CD8-positive, alpha-beta memory T cell (primary cell): ENCODE measurements at places on chromosomes 2 and 18. TPM values are rescaled to one million over a fixed set of nuclear protein-coding genes. Genes with fewer than 3 reads are reported as not detected.

DNA sequence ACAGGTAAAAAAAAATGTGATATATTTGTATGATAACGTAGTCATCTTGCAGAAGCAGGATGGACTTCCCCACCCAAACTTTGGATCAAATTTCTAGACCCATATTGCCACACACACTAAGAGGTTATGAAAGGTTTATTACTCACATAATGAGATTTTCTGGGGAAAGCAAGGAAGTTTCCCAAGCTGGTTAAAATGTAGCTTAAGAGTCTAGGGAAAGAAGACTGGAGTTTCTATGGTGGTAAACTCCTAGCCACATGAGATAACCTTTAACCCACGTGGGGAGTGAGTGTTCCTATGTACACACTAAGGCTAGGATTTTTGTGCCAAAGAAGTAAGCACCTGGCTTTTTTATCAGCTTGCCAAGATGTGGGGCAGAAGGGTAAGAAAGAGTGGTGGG lies 335.7 kb upstream of the UBE2E3 start:
- DNase-seq: no peak

GRCh38 chr18:50127516-50128210 lies 67.3 kb downstream of the MYO5B start:
- no peak for DNase-seq

Gene UGT1A6
- total RNA-seq: not detected

DNA sequence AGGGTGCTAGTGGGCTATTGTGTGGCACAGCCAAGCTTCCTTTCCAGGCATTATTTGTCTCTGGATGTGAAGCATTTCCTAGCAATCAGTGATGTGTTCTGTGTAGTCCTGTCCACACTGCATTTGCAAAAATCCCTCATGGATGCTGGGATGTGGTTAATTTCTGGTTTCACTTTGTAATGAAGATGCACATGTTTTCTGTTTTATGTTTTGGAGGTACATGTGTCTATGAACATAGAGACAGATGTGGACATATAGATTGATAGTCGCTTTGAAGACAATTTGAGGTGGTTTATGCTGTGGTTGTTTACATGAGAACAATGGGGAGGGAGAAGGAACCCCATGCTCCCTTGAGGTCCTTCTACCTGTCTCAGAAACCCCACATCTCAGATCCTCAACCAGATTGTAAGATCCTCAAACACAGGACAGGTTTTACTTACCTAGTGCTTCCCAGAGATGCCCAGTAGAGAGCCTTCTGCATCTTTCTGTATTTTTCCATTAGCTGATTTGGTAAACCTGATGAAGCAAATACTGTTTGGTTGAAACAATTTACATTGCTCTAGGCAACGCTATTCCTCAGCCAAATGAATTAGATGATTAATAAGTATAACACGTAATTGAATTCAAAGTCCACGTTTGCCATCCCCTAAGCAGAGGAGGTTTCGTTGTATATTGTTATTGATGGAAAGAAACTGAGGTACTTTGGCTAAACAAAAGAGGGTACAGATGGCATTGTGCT lies 204.4 kb downstream of the SPP2 start:
- no peak for DNase-seq

- no peak for DNase-seq
These were observed 404.8 kb upstream of the GALNT5 start for GRCh38 chr2:156852681-156853080.

Gene WNT10A
- 1.5 TPM for total RNA-seq

DNA sequence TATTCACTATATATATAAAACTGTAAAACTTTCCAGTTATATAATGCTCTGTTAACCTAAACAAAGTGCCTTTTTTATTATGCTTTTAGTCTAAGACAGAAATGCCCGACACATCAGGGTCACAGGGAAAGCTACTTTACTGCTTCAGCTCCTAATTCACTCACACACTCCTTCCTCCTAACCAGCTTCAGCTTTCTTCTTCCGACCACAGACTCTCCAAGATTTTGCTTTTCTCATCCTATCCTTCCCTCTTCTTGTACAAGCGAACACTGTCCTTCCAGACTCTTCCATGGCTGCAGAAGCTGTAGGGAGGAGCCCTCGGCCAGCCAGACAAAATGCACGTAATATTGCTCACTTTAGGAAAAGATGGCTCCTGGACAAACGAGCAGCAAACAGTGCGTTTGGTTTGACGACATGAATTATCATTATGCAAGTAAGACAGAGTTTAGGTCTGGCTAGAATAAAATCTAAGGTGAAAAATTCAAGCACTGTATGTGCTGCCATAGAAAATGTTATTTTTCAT lies 47.5 kb upstream of the HNRNPA3 start:
- DNase-seq: peak; percentile 11

Gene POTEJ
- total RNA-seq: not detected

GRCh38 chr2:170587922-170588321 lies 127.2 kb upstream of the SP5 start:
- no peak for DNase-seq

- DNase-seq: no peak
These were observed 60.5 kb downstream of the PMAIP1 start for GRCh38 chr18:59960272-59960671.

Gene COX5B
- total RNA-seq: 205 TPM

DNA sequence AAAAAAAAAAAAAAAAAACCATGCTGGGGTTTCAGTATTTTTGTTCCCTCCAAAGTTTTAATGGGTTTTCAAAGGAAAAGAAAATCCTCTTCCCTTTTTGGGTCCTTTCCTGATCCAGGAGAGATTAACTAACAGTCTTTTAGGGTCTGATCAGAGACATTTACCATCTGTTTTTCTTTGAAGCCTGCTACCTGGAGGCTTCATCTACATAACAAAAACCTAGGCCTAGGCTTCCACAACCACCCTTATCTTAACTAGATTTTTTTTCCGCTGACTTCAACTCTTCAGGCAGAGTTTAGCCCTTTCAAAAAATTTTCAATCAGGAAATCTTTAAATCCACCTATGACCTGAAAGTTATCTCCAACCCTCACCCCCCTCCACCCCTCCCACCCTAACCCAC lies 154.7 kb downstream of the MBD2 start:
- no peak for DNase-seq

DNA sequence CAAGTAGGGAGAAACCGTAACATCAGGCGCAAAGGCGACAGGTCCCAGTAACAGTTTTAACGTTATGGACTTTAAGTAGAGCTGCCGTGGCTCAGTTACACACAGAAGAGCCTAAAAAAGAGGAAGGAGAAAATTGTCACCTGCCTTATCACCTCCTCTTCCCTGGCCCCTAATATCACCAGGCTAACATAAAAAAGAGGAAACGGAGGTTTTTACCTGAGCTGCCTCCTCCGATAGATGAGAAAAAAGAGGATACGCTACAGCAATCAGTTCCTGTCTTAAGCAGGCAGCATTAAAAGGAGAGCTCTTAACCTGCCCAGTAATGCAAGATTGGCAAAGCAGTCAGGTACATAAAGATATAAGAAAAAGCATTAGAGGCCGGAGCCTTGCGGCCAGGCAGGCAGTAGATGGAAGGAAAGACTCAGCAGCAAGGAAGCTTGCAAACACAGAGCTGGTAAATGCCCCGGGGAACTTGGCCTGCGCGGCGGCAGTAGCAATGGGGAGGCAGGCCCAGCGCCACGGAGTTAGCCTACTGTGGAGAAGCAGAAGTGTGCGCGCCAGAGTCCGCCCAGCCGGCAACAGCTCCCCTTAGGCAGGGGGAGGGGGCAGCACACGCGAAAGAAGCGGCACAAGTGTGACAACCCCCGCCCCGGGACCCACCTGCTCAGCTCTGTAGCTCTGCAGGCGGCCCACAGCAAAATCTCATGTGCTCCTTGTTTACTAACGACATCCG lies 116.3 kb upstream of the SCN7A start:
- no peak for DNase-seq

DNA sequence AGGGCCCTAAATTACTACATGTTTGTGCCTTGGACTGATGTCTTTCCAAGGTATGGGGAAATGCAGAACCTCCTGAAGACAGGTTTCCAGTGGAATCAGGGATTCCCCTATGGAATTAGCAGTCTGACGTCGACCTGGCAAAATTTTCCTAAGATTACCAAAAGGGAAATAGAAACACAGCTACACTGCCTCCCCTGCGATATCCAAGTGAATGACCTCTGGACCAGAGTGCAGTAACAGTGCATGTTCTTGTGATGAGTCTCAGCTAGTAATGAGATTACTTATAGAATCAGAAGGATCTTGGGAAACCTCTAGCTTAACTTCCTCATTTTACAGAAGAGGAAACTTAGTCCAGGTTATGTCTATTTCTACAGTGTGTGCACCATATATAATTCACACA lies 21.3 kb upstream of the CHST9 start:
- DNase-seq: no peak

DNA sequence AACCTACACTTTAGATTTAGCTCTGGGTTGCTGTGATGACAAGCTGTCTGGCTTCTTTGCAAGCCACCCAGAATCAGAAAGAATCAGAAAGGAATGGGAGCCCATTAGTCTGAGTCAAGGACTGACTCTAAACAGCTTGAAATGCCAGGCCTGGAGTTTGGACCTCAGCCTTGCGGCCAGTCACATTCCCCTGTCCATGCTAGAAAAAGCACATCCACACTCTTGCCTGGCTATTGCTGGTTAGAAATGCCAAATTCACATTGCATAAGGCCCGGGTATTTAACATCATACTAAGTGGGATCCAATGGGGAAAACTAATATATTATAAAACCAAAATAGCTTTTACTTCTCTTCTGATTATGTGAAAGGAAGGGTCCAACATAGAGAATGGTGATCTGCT lies 756.8 kb upstream of the KLHL29 start:
- DNase-seq: no peak

- DNase-seq: no peak
These were observed 106.9 kb downstream of the NEB start for GRCh38 chr2:151627353-151627752.

DNA sequence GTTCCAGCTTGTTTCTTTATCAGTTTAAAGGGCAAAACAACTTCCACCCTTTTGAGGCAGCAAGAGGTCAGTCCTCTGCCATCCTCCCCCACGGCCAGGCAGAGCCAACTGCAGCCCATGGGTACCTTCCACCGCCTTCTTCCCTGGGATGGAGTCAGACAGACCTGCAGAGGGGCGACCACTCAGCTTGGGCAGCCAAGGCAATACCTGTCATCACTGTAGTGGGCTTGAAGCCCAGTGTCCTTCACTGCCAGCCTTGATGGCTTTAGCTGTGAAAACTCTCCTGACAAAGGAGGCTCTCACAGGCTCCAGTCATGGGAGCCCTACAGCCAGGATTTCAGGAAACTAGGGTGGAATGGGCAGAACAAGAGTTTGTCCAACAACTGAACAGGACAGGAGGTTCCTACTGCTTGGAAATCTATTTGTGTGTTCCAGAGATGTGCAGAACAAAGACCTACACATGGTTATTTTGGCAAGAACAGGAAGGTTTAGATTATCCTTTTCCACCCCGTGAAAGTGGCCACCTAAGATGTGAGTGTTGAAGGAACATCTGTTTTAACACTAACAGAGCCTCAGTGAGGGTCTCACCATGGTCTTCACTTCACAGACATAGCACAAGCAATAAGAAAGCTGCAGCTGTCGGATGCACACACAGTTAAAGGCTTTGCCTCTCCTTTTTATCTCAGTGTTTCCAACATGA lies 93.9 kb upstream of the RMDN2 start:
- no peak for DNase-seq

DNA sequence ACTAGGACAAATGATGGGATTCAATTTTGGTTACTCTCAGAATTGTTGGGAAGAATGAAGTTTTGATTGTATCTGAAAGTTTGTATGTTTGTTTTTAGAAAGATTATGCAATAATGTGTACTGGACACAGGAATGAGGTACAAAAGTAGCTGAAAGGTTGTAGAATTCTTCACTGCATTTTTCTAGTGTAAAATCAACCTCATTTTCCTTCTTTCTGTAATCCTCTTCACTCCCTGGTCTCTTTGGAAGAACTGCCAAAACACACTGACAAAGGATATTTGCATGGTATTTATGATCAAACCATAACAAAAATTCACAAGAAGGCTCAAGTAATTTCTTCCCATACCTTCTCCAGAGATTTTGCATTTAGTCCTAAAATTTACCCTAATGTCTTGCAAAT lies 110.7 kb downstream of the ZEB2 start:
- no peak for DNase-seq

DNA sequence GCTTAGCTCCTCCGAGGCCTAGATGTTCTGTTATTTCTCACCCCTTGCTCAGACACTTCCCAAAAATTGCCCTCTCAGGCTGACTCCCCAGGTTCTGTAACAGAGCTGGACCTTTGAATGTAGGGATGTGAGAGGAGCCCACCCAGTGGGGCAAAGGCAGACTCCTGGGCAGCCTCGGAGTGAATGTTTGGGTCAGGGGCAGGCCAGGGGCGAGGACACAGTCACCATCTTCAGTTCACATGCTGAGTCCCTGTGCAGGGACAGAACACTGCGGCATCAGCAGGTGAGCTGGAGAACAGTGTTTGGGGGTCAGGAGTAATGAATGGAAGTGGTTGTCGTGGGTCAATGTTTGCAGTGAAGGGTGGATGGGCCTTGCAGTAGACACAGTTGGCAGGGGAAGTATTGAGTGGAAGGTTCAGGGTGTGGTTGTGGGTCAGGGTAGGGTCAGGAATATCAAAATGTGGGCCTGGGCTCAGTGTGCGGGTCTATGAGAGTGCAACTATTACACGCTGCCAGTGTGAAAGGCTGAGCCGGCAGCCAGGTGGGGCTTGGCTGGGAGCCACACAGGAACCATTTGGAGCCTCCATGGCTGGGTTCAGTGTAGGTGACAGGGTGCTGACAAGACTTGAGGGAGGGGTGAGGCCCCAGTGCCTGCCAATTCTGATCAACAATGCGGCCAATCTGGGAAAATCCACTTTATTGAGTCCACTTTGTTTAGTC lies 4.4 kb downstream of the IHH start:
- DNase-seq: no peak

- DNase-seq: no peak
These were observed 3.0 kb downstream of the GKN1 start for GRCh38 chr2:68977453-68977852.

DNA sequence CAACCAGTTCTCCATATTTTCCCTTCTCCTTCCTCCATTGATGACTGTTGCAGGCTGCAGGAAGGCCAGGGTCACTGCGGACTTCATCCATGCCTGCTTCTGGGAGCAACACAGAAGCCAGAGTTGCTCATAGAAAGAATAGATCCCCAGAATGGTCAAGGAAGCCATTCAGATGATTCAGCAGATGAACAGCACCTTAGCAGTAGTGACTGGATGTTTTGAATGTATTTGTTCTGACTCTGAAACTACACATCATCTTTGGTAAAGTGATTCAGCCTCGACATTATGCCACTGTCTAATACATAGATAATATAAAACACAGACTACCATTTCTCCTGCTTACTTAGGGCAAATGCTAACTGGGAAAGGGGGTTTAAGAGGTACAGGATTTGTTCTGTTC lies 411.6 kb downstream of the RND3 start:
- no peak for DNase-seq

Gene SLC19A3
- not detected for total RNA-seq

GRCh38 chr2:129775952-129776653 lies 203.4 kb upstream of the RAB6C start:
- no peak for DNase-seq

Gene TNS1
- 1.8 TPM for total RNA-seq

Gene CRYGC
- not detected for total RNA-seq

- DNase-seq: no peak
These were observed 585.0 kb downstream of the SUCLG1 start for GRCh38 chr2:83874066-83874465.
